ENCODE measurements at places on chromosomes 6 and 20.

DNA sequence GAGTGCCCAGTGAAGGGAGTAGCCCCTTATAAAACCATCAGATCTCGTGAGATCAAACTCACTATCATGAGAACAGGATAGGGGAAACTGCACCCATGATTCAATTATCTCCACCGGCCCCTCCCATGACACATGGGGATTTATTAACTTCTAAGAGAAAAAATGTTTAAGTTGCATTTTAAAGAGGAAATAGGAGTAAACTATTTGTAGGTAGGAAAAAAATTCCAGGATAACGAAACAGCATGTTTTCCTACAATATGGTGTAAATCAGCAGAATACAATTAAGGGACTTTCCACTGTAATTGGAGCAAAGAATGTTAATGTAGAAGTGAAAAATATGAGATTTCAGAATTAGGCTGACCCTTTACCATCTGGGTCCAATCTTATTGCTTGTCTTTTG lies 63.9 kb downstream of the FBXO5 start:
- DNase-seq: no peak

GRCh38 chr6:168559574-168560098 lies 118.7 kb downstream of the SMOC2 start:
- DNase-seq: no peak

DNA sequence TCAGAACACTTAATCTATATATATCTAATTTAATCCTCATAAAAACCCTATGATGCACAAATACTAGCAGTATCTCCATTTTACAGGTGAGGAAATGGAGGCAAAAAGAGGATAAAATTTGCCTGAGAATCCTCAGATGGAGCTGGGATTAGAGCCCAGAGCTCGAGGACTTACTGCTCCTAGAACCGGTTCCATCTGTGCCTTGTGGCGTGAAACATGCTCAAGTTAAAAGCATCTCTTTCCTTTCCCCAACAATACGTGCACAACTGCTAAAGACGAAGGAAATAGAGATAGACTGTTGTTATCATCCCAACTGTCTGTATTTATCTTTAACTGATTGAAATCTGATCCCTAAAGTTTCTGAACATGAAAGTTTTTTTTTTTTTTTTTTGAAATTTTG lies 367.6 kb upstream of the SOX4 start:
- no peak for DNase-seq

GRCh38 chr6:160428069-160428430 lies 79.9 kb downstream of the SLC22A3 start:
- DNase-seq: no peak

GRCh38 chr20:45426320-45427016 lies 10.5 kb downstream of the PIGT start:
- DNase-seq: no peak

DNA sequence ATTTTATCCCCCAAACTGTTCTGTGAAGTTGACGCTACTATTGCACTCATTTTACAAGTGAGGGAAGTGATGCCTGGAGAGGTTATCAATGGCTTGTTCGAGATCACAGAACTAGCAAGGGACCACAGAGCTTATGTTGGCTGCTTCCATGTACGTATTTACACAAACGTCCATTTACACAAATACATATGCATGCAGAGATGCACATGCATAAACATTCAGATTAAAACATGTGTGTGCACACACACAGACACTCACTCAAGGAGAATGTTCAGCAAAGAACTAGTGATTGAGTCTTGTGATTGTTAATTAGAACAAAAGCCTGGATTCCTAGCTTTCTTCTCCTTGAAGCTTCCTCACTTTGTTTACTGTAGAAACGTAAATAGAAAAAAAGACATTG lies 321.5 kb upstream of the CHD6 start:
- DNase-seq: no peak

- DNase-seq: no peak
Observed at GRCh38 chr20:52190437-52191131, 995 bp downstream of the ZFP64 start.

GRCh38 chr6:99821164-99821563 lies 172.9 kb downstream of the MCHR2 start:
- no peak for DNase-seq

DNA sequence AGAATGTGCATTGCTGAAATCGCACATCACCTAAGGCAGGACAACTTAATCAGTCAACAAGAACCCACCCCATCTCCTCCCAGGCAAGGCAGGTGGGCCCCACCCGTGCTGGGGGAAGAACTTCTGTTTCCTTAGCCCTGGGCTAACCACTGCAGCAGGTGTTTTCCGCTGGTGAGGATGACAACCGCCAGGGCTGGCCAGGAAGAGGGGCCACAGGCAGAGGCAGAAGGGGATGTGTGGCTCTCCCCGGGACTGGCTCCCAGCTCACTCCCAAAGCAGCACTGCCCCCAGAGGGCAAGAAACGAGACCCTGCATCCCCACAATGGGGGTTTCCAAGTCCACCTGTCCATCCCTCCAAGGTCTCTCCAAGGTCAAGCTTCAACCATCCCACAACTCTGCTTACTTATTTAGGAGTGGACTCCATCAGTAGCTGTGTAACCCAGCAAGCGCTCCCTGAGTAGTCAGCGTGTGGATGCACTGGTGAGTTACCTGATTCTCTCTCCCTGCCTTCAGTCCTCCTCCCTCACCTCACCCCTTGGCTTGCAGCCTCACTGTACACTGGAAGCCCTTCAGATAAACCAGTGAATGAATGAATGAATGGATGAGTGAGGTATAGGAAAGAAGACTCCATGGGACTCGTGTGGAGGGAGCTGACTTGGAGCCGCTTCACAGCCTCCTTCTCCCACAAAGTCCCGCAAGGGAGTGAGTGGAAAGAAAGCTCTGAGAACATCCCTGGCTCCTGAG lies 168.2 kb upstream of the CST7 start:
- no peak for DNase-seq

DNA sequence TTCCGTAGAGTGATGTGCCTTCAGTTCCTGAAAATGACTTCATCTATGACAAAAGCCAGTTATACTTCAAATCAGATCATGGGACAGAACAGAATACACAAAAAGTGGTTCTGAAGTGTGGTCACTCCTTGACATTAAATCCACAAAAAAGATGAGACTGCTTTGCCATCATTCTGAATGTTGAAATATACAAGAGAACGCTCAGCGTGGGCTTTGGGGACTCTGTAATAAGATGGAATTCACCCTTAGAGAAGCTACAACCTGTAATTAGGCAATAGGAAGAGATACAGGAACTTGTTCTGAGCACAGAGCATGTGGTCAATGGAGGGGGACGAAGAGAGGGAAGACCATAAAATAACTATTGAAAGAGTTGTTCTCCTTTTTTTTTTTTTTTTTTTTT lies 184.3 kb downstream of the CARMIL1 start:
- DNase-seq: no peak

DNA sequence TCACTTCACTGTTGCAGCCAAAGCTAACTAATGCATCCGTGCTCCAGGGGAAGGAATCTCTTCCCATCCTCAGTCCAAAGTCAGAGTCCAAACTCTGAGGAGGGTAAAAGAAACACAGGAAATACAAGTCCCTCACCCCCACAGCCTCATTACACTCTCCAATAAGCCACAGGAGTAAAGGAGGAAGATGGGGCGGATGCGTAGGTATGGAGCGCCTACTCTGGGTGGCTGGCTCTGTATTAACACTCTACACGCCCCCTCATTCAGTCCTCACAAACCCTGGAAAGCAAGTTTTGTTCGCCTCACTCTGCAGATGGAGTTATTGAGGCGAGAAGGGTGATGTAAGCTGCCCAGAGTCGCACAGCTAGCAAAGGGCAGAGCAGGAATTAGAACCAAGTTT lies 242.9 kb downstream of the NRN1 start:
- DNase-seq: no peak

DNA sequence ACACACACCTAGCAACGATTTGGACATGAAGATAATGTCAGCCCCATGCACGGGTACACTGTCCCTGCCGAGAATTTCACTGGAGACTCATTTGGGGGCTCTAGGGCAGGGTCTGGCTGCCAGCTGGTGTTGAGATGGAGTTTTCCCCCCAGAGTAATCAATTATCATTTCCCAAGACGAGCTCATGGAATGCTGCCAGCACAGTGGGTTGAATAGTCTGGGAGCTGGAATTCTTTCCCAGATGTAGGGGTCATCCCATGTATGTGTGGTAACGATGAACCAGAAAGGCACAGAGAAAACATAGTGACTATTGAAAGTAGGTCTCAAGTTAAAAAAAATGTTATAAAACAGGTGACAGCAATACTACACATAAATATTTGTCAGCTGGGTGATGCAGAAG lies 579.9 kb downstream of the MAFB start:
- DNase-seq: no peak

GRCh38 chr6:81511423-81511822 lies 241.1 kb downstream of the TENT5A start:
- DNase-seq: no peak

DNA sequence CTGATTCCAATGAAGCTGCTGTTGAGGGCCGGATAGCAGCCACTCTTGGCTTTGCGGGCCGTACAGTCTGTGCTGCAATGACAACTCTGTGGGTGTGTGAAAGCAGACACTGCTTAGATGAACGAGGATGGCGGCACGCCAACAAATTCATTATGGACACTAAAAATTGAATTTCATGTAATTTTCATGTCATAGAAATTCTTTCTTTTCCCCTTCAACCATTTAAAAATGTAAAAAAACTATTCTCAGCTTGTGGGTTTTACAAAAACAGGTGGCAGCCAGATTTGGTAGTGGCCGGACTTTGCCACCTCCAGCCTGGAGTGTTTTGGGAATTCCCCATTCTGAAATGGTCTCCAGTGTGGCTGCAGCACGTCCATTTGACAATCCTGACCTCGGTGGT lies 26.0 kb downstream of the MAS1 start:
- no peak for DNase-seq

DNA sequence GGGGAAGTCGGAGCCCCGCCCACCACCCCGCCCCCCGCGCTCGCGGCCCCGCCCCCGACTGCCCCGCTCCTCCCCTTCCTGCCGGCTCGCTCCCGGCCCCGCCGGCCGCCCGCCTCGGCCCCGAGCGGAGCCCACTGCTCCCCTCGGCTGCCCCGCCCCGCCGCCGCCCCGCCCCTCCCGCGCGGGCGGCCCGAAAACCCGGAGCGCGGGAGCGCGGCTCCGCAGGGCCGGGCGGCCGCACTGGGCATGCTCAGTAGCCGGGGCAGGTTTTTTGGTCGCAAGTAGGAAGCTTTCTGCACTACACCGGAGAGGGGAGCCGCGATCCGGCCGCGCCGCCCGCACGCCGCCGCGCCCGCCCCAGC lies at the start of gene CDYL:
CDYL (plus strand) TSS at position 274 of the 362 bp plus-strand sequence. CDS start 380 bp downstream, outside the sequence.
- no peak for DNase-seq

DNA sequence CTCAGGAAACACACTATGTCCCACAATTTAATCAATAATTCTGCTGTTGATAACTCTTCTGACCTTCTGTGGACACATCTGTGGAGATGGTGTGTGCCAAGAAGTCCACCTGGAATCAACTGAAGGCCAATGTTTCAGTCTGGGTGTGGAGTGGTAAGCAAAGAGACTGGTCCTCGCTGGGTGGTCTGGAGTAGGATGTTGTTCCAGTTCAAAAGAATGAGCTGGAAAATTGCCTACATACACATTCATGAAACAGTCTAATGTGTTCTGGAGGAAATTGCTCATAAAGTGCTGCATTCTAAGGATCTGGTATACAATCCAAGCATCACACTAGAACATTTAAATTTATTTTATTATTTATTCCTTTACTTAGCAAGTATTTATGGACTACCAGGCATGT lies 33.9 kb upstream of the TBX18 start:
- DNase-seq: no peak

GRCh38 chr6:6046716-6047115 lies 40.0 kb upstream of the NRN1 start:
- DNase-seq: no peak

- no peak for DNase-seq
Observed at GRCh38 chr6:44010411-44011349, 116.6 kb downstream of the MRPL14 start.

GRCh38 chr6:154503658-154504057 lies 6.8 kb downstream of the CNKSR3 start:
- DNase-seq: no peak

DNA sequence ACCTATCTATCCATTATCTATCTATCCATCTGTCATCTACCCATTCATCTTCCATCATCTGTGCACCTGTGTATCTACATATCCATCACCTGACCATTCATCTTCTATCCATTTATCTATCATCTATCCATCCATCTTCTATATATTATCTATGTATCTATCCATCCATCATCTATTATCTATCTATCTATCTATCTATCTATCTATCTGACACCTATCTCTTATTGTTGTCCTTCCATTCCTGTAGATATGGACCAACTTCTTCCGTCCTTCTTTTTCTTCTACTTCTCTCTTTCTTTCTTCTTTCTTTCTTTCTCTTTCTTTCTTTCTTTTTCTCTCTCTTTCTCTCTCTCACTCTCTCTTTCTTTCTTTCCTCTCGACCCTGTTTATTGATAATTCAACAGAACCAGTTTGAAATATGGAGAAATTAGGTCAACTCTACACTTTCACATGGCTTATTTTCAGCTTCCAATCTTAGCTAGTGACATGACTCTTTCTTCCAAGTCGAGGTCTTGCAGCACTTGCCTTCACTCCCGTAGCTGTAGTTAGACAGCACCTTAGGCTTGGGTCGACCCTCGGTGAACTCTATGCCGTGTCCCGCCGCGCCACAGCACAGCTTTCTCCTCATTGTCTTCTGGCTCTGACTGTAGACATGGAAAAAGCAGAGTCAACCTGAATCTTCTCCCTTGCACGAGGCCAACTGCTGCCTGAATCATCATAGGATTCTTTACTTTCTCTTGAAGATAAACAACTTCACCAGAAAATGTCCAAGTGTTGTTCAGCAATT lies 110.4 kb upstream of the EXOC2 start:
- peak; percentile 34 for DNase-seq

- DNase-seq: no peak
Observed at GRCh38 chr6:81562169-81562568, 190.3 kb downstream of the TENT5A start.

GRCh38 chr6:7261032-7261841 lies 51.8 kb downstream of the SSR1 start:
- DNase-seq: no peak

GRCh38 chr6:37381579-37381978 lies 27.8 kb downstream of the RNF8 start:
- DNase-seq: no peak

- no peak for DNase-seq
Observed at GRCh38 chr6:79127660-79128059, 49.6 kb upstream of the PHIP start.

- no peak for DNase-seq
Observed at GRCh38 chr6:51960419-51960818, 127.0 kb downstream of the PKHD1 start.

DNA sequence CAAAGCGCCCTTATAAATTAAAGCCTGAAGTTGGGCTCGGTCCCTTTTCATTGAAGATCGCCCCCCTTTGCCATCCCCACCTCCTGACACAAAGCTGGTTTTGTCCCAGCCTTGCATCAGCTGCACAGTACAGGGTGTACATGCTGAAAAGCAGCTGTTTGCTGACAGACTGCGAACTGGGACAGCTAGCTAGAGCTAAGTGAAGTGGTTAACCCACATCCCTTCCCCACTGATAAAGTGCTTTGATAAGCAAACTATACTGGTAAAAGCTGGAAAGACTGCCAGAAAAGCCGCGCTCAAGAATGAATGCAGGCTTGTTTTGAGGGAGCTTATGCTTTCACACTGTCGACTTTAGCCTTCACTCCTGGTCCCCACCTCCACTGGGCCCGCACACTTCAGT lies 207.3 kb downstream of the GMDS start:
- no peak for DNase-seq
